ENCODE measurements at places on chromosomes 1 and 21.

- DNase-seq: no peak
Measured at GRCh38 chr1:202697038-202697437, 13.2 kb downstream of the SYT2 start.

GRCh38 chr1:206898089-206898914 lies 1.1 kb downstream of the IL24 start:
- no peak for DNase-seq

DNA sequence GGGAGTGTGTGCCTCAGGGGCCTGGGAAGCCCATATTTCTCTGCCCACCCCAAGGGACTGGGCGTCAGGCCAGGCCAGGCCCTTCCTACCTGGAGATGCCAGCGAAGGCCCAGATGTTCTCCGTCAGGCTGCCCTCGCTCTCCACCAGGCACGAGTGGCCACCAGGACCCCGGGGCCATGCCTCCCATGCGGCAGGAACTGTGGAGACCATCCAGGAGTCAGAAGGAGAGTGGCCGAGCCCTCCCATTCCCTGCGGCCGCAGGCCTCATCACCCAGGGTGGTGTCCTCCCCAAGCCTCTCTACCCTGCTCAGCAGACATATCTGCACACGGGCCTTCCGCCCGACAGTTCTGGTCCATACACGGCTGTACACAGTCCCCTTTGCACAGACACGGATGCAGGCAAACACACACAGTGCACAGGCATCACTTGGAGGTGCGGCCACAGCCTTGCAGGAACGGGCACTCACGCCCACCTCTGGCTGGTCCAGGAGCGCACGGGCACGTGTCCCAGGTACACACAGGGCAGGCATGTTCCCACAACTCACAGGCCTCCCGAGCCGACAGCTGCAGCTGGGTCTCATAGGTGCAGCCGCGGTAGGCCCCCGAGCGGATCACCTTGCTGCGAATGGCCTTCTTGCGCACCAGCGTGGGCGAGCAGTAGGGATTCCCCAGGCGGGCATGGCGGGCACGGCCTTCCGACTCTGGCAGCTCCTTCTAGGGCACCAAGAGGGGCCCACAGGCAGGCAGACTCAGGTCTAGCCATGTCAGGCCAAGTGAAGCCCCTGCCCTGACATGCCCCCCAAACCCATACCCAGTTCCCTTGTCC lies 5.9 kb upstream of the KIF17 start:
- no peak for DNase-seq

GRCh38 chr1:79792219-79792930 lies 785.8 kb upstream of the ADGRL4 start:
- peak; percentile 4 for DNase-seq

- no peak for DNase-seq
Measured at GRCh38 chr1:33221385-33221758, 34.9 kb upstream of the ZNF362 start.

GRCh38 chr1:161177112-161177935 lies at the start of gene B4GALT3:
Gene B4GALT3 (minus strand): TSS chr1:161177507. CDS start chr1:161176060, 1,447 bp downstream.
- DNase-seq: no peak

DNA sequence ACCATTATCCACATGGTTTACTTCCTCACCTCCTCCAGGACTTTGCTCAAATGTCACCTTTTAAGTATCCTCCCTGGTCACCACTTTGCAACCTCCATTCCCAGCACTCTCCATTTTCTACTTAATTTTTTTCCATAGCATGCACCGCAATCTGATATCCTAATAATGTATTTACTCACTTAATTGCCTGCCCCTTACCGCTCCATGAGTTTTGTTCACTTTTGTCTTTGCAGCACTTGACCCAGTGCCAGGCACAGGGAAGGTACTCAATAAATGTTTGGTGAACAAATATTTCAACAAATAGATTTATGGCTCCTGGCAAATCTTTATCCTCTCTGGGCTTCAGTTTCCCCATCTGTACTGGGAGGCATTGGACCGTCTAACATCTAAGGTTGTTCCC lies 53.6 kb downstream of the UBE2T start:
- no peak for DNase-seq

- DNase-seq: no peak
Measured at GRCh38 chr1:154145986-154146385, 8.9 kb downstream of the NUP210L start.

DNA sequence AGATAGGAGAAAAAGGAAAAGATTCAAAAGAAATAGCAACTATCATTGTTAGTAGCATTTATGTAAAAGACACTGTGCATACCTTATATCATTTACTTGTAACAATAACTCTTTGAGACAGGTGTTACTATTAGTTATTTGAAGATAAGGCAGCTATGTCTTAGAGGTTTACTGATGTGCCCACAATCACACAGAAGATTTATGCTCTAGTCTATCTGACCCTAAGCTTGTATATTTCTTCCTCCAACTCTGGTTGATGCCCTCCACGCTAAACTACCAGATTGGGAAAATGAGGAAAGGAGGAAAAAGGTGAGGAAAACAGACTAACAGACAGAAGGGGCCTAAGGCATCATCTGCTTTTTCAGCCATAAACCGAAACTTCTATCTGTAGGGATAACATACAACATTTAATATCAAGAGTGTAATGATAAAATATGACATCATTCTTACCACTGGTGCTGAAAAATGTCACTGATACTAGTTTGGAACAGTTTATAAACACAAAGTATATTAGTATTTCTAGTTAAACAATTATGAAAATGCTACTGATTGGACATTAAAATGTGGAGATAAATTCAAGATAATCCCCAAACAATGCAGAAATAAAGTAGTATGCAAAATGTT lies 5.1 kb downstream of the COLGALT2 start:
- no peak for DNase-seq

DNA sequence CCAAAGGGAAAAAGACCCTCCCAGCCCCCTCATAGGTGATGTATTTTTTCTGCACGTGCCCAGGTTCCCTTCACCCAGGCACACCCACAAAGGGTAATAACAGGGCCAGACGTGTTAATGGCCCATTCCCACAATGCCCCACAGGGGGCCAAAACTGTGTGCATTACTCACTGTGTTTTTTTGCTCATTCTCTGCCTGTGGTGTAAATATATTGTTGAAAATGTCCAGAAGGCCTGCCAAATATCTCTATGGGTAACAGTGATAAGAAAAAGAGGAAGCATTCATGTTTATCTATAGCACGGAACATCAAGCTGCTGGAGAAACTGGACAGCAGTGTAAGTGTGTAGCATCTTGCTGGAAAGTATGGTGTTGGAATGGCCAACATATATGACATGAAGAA lies 21.9 kb downstream of the RHEX start:
- DNase-seq: no peak

DNA sequence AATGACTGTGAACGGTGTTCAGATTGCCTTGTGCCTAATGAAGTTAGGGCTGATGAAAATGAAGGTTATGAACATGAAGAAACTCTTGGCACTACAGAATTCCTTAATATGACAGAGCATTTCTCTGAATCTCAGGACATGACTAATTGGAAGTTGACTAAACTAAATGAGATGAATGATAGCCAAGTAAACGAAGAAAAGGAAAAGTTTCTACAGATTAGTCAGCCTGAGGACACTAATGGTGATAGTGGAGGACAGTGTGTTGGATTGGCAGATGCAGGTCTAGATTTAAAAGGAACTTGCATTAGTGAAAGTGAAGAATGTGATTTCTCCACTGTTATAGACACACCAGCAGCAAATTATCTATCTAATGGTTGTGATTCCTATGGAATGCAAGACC lies 96.6 kb downstream of the ZFYVE9 start:
- DNase-seq: no peak

DNA sequence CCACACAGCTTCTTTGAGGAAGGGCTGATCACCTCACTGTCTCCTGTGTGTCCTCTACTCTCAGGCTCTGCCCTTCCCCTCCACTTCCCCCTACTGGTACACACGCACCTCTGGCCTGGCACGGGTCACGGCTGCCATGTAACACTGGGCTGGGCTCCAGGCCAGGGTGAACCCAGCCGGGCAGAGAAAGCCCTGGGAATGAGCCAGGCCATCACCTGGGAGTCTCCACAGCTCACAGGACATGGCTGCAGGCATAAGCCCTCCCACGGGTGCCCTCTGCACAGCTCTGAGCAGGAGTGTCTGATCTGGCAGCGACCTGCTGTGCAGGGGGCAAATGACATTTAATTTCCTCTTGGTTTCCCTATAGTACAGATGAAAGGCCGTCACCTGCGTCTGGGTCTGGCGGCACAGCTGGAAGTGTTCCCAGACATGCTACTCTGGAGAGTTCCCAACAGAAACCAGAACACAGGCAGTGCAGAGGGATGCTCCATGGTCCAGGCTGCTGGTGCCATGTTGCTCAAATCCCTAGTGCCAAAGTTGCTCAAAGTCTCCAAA lies 61.2 kb downstream of the ERI3 start:
- DNase-seq: no peak

- DNase-seq: peak; percentile 8
Measured at GRCh38 chr21:32861866-32862265, 90.3 kb upstream of the PAXBP1 start.

DNA sequence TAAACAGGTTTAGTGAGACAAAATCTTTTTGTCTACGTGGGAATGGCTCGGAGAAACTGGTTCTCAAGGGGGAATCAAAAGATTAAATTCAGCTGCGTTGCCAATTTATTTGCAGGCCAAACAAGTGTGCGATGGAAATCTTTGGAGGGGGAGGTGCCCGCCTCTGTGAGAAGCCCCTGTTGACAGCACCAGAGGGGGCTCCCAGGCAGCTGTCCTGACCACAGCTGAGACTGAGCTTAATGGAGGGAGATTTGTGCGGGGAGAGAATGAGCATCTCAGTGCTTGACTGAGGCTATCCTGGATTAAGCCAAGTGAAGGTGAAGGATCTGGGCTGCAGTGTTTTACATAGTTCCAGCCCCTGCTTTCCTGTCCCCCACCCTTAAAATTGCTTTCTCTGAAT lies 169.7 kb downstream of the ATG4C start:
- DNase-seq: no peak

- DNase-seq: no peak
Measured at GRCh38 chr1:156060937-156061636, at the start of gene RAB25. Gene RAB25 (plus strand): TSS chr1:156061160. CDS start chr1:156061401, 241 bp downstream.

- DNase-seq: no peak
Measured at GRCh38 chr21:16004086-16004485, 274.3 kb downstream of the USP25 start.

GRCh38 chr1:94000510-94001282 lies 91.5 kb upstream of the GCLM start:
- DNase-seq: no peak

- DNase-seq: no peak
Measured at GRCh38 chr1:153292185-153292584, 20.6 kb downstream of the PGLYRP3 start.

DNA sequence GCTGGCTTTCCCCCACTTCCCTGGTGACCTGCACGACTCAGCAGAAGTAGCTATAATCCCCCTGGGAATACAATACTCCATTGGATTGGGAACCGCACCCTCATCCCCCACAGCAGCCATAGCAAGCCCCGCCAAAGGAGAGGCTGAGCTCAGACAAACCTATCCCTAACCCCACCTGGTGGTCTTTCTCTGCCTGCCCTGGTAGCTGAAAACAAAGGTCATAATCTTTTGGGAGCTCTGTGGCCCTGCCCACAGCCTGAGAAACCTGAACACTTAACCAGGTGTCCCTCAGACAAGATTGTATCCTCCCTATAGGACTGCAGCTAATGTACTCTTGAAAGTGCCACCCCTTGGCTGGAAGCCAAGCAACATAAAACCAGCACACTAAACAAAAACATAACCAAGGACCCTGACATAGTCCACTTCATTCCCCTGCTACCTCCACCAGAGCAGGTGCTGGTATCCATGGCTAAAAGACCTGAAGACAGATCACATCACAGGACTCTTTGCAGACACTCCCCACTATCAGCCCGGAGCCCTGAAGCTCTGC lies 71.6 kb upstream of the RUNX1 start:
- DNase-seq: no peak

DNA sequence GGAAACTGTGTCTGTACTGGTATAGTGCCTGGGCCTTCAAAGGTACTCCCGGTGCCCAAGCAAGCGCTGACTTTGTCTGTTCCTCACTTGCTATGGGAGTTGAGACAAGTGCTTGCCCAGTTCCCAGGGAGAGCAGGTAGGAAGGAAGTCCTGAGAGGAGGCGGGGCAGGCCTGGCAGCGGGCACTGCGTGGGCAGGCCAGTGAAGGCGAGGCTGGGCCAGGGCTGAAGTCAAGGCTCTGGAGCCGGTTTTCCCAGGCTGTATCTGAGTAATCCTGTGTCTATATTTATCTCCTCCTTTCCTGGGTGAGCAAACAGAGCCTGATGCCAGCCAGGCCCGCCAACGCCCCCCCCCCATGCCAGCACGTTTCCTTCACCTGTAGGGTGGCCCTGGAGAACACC lies 15.9 kb upstream of the EDN2 start:
- DNase-seq: no peak

GRCh38 chr1:167681024-167681423 lies 40.8 kb upstream of the MPZL1 start:
- DNase-seq: no peak

DNA sequence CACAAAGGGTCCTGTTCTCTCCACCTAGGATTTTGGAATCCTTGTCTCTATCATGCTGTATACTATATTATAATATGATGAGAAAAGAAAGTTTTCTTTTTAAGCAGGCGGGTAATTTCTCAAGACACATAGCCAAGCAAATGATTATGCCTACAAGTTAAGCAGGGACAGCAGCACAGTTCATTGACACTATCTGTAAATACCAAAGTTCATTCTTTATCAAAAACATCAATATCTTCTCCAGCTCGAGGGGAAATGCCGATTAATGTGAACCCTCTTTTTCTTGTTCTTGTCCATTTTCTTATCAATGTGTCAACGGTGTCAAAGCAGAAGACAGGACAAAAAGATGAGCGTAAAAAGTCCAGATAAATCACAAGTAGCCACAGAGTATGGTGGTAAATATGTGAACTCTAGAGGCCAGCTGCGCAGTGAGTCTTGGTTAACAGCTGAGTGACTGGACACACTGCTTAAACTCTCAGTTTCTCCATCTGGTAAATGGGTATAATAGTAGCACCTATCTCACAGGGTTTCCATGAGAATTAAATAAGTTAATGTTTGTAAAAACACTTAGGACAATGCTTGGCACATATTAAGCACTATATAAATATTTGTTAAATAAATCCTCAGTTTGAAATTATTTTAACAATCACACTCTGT lies 30.9 kb downstream of the LPAR3 start:
- DNase-seq: no peak

DNA sequence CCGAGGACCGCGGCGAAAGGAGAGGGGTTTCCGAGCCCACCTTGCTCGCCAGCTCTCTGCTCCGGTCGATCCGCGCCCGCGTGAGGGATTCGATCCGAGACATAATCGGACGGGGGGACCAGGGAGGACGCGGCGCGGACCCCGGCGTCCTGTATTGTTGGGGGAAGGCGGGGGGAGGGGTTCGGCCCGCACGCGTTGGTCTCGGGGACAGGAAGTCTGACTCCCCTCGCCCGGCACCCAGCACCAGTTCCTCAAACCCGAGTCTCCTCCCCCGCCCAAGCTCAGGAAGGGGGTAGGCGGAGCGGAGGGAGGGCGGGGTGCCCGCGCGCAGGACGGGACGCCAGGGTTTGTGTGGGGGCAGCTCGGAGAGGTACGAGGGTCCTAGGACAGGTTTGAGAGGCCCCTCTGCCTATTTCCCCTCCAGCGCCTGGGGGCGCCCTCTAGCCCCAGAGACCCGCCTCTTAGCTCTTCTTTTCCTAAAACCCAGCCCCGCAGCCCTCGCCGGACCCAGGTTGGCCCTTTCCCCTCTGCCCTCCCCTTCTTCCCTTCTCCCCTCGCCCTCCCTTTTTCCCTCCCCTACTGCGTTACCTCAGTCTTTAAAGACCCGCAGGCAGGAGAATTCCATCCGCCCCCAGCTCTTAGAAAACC lies at the start of gene ARHGEF2:
ARHGEF2 (minus strand) TSS at position 223 of the 648 bp plus-strand sequence; CDS start at position 103, 120 bp downstream.
- no peak for DNase-seq

- DNase-seq: no peak
Measured at GRCh38 chr1:201859424-201859823, 29.3 kb upstream of the SHISA4 start.

Measured in AG04450 (cell line).